ENCODE measurements at places on chromosomes 5 and 9.

DNA sequence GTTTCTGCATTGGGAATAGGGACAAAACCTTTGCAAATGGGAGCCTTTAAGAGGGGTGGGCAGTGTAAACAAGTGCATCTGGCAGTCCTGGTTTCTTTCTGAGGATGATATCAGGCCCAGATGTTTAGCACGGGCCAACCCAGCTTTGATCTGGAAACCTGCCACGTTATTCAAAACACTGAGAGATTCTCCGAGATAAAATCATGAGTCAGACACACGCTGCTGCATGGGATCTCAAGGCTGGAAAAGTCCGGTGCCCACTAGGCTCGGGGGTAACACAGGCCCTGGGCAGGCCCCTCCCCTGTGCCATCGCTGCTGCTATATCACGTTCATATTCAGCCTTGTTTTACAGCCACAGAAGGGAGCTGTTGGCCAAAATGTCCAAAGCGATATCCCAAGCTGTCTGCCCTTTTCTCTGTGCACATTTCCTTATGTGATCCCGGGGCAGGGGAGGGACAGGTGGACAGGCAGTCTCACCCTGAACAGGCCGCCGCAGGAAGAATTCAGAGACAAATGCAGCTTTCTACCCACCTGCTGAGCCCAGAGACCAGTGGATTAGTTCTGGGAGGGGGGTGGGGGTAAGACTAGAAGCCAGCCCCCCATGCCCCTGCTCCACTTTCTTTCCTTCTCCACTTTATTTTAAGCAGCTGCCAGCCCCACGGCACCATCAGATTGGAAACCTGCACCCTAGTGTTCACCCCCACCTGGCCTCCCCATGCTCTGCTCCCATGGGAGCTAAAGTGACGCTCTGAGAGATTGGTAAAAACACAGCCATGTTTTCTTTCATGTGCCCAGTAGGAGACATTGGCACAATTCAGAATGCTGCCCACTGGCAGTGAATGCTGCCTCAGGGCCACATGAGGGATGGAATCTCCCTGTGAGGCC is 63.1 kb downstream of the TMOD1 start:
- DNase-seq, result peak; percentile 48

DNA sequence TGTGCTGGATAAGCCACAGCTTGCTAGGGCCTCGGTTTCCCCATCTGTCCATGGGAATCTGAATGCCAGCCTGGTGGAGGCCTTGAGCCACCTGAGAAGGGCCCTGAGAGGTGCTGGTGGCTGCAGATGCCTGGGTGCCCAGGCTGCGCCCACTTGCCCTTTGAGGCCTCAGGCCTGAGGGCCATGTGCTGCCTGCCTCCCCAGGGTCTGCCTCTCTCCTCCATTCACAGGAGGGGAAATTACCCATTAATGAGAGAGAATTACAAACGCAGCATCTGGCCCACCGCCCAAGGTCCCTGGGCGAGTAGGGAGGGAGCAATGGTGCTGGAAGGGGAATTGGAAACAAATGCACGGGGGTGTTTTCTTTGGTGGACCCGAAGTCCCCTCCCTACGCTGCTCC is 59.6 kb downstream of the BARX1 start:
- DNase-seq, result no peak

DNA sequence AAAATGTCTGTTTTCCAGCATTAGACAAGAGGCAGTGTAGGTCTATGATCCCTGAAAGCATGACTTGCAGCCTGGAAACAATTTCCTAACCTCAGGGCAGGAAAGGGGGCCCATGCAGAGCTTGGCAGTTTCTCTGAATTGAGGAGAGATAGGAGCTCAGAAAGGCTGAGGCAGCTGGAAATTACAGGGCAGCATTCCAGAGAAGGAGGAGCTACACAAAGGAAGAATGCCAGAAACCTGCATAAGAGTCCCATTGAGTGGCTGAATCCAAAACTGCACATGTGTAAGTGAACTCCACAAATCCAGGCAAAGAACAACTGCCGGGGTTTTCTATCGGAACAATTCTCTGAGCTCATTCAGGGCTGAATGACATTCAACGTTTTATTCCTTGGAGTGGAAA is 346.8 kb downstream of the PIK3R1 start:
- DNase-seq, result peak; percentile 96

DNA sequence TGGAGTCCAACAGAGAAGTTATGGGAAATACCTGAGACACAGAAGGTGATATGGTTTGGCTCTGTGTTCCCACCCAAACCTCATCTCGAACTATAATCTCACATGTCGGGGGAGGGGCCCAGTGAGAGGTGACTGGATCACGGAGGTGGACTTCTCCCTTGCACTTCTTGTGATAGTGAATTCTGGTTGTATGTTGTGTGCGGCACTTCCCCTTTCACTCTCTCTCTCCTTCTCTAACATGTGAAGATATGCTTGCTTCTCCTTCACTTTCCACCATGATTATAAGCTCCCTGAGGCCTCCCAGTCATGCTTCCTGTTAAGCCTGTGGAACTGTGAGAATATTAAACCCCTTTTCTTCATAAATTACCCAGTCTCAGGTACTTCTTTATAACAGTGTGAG is 96.1 kb downstream of the TMEM232 start:
- no peak for DNase-seq

GRCh38 chr9:134324359-134325095 is 1.7 kb upstream of the RXRA start:
- no peak for DNase-seq

- DNase-seq, result no peak
These were observed 159.7 kb downstream of the PBX3 start for GRCh38 chr9:125906893-125907292.

DNA sequence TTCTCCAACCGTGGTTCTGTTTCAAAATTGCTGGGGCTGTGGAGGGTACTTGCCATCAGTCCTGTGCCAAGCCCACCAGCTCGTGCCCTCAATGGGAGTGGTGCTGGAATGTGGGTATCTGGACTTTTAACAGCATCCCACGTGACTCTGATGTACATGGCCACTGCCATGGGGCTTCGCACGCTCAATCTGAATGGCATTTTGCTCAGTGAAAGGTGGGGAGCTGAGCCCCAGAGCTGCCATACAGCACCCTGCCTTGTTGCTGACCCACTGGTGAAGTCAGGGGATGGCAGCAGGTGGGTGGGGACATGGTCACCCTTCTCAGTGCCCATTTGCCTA is 16.6 kb upstream of the SYNPO start:
- no peak for DNase-seq

- DNase-seq, result peak; percentile 38
These were observed 24.8 kb upstream of the TOMM5 start for GRCh38 chr9:37617161-37617560.

DNA sequence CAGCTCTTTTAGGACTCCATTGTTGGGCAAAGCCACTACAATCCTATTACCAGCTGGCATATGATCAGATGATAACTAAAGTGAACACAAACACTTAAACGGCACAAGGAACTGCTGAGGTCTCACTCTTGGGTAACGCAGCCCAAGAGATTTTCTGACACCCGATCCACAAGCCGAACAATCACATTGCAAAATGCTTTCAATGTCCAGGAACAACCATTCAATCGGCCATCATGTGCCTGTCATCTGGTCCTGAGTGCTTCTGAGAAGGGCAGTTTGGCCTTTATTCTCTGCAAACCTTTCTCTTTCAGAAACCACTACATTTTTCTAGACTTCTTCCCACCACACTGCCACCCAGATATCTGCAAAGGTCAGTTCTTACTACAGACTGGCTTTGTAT is 283.1 kb downstream of the GLIS3 start:
- no peak for DNase-seq

DNA sequence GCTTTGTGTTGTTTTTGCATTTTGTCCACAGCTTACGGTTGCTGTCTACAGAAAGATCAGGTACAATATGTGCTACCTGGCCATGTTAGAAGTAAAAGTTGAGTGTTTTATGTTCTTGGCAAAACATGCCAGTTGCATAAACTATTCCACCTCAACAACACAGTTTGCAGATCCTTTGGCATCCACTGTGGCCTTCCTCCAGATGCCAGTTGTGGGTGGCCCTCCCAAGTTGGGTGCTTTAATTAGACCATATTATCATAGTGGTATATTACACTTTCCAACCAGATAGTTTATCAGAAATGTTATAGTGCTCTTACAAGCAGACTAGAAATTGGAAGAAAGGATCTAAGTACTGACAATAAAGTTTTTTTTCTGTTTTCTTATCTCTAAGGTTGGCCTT is 386.9 kb upstream of the KCNN2 start:
- DNase-seq, result no peak

DNA sequence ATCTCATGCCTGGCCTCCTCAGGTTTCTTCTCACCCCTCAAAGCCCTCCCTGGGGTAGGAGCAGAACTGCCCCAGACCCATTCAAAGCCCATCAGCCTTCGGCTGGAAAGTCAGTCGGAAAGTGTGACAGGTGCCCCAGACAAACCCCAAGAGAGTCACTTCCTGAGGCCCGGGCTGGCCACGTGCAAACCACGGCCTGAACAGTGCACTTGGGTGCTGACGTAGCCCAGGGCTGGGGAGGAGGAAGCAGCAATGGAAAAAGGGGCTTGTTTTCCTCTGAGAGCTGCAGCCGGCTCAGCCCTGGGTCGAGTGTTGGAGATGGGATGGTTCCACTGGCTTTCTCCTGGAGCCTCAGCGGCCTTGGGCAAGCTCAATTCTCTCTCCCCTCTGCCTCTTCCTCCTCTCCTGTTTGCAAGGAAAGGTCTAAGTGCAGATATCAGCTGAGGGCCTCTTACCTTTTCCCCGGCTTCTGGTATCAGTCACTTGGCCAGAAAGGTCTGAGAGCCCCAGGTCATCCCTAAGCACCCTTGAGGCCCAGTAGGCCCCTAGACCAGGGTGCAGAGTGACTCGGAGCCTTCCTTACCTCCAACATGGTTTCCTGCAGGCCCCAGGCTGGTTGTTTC is 5.9 kb upstream of the EGR1 start:
- DNase-seq, result peak; percentile 78

DNA sequence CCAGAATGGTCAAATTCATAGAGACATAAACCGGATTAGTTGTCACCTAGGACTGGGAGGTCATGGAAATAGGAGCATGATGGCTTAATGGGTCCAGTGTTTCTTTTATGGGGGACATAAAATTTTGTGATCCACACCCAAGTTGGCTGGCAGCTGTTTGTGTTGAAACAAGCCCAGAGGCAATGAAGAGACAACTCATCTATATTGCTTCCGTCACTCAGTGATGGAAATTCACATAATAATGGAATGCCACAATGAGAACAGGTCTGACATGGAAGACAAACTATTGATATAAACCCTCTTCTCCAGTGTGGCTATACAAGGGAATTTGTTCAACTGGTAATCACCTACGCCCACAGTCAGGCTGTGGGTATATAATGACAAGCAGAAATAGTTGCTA is 173.2 kb downstream of the GNA14 start:
- no peak for DNase-seq

DNA sequence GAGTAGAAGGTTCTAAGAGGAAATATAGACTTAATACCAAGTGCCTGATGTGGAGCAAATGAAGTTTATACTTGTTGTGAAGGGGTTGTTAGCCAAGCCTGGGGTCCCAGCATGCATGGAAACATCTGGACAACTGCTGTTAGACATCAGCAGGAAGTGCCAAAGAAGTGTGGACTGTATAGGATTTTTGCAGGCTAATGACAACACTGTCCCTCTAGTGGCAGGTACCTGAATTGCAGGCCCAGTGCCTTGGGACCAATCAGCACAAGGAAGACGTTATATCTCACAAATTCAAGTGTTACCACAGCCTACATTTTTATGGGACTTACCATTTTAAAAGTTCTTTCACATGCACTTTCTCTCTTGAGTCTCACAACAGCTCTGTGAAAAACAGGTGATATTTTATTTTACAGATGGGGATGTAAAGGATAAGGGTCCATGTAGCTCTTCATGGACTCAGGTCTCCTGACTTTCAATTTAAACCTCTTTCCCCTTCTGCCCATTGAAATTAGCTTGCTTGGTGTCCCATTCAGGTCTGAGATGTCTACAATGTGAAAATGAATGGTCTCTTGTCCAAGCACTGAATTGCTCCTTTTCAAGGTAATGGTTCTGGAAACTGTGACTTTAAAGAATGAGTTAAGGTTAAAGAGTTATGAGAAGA is 89.0 kb upstream of the MAP1B start:
- peak; percentile 20 for DNase-seq

DNA sequence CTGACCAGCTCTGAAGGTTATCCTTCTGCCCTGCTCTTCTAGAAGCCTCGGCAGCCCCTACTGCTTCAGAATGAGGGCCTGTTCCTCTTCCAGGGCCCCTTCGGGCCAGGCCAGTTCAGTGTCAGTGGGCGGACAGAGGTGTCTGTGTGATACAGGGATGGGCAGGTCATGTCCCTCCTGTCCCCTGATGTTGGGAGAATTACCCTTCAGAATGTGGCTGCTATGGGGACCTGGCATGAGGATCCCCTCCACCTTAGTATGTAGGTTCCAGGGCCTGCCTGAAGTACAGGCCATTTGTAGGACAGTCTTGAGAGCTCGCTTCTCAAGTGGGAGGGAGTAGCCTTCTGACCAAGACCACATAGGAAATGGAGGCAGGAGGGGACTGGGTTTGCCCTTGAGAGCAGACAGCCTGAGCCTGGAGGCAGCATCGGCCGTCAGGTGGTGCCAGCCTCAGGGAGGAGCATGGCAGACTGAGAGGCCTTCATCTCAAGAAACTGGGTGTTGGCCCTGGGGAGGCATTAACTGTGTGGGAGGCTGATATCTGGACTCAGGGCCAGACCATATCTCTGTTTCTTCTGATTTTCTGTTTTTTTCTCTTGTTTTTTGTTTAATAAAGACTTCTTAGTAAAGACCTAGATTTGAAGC is 32.0 kb downstream of the ANGPTL2 start:
- no peak for DNase-seq

- peak; percentile 87 for DNase-seq
These were observed 18.9 kb downstream of the SLC22A5 start for GRCh38 chr5:132388244-132389050.

- DNase-seq, result no peak
These were observed 10.6 kb upstream of the GLRA1 start for GRCh38 chr5:151935135-151935695.

GRCh38 chr9:85428230-85428629 is 313.5 kb downstream of the AGTPBP1 start:
- no peak for DNase-seq

- DNase-seq, result no peak
These were observed 107.8 kb upstream of the ISL1 start for GRCh38 chr5:51275428-51275827.
